ENCODE measurements at places on chromosomes 2 and 18.

DNA sequence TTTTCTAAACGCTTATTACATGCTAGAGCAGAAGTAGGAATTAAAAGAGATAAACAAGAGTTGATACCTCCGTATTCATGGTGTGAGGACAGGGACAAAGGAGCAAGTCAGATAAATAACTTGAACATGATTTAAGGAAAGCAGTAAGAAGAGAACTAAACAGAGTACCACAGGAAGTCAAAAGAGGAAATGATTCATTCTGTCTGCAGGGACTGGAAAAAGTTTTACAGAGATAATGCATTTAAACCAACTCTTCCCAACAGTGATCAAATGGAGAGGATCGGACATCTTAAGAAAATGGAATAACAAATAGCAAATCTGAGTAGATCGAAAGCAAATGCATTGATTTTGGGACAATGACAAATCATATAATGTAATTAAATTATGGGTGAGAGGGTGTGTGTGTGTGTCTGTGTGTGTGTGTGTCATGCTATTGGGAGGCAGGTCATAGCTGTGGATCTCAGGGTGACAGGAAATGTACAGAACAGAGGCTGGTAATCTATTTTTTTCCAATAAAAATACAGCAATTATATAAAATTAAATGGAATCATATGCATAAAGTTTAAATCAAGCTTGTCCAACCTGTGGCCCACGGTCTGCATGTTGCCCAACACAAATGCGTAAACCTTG is 113.4 kb downstream of the MC4R start:
- DNase-seq: no peak

GRCh38 chr2:109345653-109346480 is 216.9 kb downstream of the SH3RF3 start:
- DNase-seq: no peak

GRCh38 chr2:198309673-198310280 is 505.4 kb downstream of the PLCL1 start:
- peak; percentile 54 for DNase-seq

- no peak for DNase-seq
Observed at GRCh38 chr2:124805060-124805459, 780.0 kb downstream of the CNTNAP5 start.

- no peak for DNase-seq
Observed at GRCh38 chr2:160408959-160409291, 84.7 kb downstream of the RBMS1 start.

DNA sequence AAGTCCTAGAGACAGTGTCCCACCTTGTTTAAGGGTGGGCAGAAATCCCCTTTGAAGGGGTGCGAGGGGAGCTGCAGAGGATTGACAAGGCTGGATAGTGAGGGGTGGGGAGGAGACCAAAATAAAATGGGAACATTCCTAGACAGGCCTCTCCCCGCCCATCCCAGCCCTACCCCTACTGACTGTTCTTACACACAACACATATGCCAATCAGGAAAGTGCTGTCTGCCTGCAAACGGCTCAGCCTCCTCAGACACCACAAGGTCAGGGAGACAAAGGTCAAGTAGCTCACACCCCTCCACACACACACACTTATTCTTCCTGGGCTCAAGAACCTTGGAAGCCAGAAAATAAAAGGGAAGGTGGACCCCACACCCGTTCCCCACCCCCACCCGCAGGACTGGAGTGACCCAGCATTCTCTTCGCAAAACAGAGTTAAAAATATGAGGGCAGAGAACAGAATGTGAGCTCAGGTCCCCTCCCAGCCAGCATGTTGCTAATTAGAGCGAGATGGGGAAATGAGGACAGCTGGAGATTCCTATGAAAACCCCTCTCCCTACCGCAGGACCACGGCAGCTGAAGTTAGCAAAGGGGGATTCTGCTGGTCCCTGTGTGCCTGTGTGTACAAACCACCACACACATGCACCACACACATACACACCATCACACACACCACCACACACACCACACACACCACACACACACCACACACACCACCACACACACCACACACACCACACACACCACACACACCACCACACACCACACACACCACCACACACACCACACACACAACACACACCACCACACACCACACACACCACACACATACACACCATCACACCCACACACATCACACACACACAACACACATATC is 197.8 kb downstream of the TNS1 start:
- no peak for DNase-seq

GRCh38 chr2:218186876-218187275 is 20.1 kb upstream of the CXCR1 start:
- DNase-seq: no peak

DNA sequence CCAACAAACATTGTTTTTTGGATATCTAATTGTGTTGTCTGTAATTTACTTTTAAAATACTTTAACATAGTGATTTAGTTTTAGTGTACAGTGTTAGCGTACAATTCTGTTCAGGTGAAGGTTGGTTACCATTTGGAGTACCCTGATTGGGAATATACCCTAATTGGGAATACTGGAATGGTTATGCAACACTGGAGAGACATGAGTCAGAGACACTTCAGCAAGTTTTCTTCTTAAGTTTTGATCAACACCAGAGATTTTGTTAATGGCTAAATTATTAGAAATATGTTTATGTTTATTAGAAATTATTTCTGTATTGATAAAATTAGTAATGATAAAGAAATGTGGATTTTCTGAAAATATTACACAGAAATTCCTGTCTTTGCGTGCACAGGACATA is 100.3 kb upstream of the NABP1 start:
- DNase-seq: no peak

GRCh38 chr2:64932371-64933216 is 56.6 kb upstream of the SLC1A4 start:
- no peak for DNase-seq

DNA sequence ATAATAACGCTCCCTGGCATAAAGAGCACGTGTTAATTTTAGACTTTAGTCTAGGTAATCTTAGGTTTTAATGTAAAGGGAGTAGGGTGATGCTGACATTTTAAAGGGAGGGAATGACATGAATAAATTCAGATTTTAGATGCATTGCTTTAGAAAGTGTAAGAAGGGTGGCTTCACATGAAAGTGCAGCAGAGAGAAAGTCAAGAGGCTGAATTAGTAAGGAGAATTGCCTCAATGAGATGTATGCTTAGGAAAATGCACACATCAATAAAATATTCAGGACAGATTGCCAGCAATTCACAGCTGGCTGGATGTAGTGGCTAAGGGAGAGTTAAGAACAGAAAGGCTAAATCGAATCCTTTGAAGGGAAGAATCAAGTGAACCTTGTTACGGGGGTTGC is 165.5 kb upstream of the CDH19 start:
- DNase-seq: no peak

- no peak for DNase-seq
Observed at GRCh38 chr2:172308253-172308935, 119.0 kb upstream of the ITGA6 start.

DNA sequence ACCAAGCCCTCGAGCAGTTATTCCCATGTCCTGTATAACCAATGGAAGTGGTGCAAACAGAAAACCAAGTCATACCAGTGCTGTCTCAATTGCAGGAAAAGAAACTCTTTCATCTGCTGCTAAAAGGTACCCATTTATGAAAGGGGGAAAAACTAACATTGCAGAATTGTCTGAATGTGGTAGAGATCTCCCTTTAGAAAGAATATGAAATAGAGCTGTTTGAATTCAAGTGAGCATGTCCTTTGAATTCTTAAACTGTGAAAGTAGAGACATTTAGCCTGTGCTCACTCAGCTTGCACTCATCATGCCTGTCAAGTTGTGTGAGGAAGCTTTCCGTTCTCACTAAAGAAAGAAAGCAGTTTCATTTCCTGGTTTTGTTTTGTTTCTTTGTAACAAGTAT is 87.4 kb downstream of the EML4 start:
- no peak for DNase-seq

- DNase-seq: no peak
Observed at GRCh38 chr2:23681356-23682140, 245.4 kb downstream of the ATAD2B start.

- DNase-seq: no peak
Observed at GRCh38 chr2:164146441-164146840, 410.6 kb upstream of the FIGN start.

- DNase-seq: no peak
Observed at GRCh38 chr18:36152781-36153180, 23.1 kb downstream of the ELP2 start.

- no peak for DNase-seq
Observed at GRCh38 chr2:117137371-117137770, 677.1 kb upstream of the DDX18 start.

DNA sequence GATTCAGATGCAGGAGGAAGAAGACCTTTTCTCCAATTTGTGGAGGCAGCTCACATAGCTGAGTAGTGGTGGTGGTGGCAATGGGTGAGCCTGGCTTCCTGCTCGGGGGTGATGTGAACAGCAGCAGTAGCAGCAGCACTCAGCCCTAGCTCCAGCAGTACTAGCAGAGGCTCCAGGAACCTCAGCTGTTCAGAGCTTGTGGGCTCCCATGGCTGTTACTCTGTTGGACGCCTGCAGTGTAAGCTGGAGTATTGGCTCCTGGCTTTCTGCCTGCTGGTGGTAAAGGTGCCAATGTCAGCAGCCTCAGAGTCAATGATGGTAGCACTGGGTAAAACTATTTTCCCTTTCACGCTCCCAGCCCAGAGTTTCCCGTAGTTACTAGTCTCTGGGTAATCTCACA is 3.1 kb upstream of the SEH1L start:
- peak; percentile 71 for DNase-seq

DNA sequence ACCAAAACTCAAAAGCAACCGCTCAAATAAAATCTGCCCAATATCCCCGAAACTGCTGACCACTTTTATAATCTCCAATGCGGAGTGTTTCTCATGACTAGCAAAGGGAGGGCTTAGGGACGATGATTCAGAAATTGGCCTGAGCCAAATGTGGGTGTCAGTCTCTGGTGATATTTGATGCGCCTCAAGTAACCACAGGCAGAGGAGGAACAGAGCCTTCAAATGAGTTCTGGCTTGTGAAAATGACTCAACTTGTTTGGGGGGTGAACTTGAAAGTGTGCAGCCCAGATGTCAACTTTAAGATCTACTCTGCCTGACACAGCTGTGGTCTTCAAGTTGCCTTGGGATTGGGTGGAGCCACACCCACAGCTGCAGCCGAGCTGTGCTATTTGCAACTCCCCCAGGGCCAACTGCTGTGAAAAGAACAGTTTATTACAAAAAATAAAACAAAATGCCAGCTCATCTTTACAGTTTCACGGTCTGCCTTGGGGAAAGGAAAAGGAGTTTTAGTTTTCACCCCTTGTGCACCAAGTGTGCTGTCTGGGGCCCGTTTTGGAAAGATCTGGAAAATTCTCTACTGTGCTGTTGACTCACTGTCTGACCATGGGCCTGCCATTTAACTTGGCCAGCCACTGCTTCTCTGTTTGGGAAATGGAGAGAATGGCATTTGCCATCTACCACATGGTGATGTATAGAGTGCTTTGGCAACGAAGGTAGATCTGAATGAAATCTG is 222.1 kb downstream of the MTX2 start:
- DNase-seq: no peak

GRCh38 chr2:236565879-236566402 is 3.7 kb upstream of the ACKR3 start:
- no peak for DNase-seq

DNA sequence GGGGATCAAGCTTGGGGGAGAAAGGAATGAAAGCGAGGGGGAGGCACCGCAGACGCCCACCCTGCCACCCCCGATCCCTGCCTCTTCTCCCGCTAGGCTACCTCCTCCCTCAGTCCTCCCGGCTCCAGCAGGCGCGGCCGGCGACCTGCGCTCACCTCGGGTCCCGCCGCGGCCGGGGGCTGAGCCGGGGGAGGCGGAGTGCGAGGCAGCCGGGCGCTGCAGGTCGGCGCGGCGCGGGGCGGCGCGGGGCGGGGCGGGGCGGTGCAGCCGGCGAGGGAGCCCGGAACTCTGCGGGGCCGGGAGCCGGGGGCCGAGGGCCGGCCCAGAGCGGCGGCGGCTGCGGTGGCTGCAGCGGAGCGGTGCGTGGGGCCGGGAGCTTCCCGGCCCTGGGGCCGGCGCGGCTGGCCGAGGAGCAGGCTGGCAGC is 477 bp downstream of the ACVR1 start:
- peak; percentile 36 for DNase-seq

- DNase-seq: no peak
Observed at GRCh38 chr2:145290986-145291385, 771.1 kb upstream of the ZEB2 start.

DNA sequence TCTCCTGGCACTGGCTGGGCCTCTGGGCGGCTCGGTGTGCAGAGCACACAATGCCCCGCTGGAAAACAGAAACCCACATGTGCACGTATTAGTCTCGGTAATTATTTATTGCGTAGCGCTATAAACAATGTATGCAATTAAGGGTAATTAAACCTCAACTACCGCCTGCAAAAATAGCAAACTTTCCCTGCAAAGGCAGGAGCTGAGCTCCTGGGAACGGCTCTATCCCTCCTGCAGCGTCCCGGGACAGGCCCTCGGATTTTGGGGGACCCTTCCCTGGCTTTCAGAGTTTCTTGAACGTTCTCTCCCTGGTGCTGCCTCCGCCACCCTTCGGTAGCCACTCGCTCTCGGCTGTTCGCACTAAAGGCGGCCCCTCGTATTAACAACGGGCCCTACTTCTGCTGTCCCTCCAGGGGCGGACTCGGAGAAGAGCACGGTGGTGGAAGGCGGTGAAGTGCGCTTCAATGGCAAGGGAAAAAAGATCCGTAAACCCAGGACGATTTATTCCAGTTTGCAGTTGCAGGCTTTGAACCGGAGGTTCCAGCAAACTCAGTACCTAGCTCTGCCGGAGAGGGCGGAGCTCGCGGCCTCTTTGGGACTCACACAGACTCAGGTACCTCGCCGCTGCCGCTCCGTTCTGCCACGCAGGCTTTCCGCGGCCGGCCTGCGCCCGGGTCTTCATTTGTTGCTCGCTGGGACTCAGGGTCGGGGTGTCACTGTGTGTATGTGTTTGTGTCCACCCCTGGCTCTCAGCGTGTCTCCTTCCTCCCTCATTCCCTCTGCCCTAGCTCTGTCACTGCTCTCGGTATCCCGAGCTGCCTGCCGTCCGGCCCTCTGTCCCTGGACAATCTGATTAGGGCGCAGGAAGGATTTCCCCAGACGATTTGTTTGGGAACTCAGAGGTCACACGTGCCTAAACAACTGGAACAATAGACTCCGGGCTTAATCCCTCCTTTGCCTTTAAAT is 1.2 kb downstream of the DLX1 start:
- no peak for DNase-seq

DNA sequence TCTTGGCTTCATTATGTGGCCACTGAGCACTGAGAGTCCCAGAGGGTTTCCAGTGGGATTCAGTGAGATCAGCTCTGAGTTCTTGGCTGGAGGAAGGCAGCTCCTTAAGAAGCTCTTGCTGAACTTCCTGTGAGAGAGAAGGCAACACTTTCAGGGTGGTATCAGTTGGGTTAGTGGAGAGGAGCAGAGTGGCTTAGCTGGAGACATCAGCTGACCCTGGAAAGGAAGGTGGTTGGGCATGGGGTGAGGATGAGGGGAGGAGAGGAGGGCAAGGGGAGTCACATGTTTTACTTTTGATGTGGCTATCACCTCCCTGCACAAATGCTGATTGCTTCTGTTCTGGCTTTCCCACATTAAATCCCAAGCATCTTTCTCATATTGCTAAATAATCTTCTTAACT is 95.1 kb downstream of the ACOXL start:
- no peak for DNase-seq

Data from mucosa of gallbladder (tissue), 1 donor.